Left renal pelvis (tissue), 4 donors: ENCODE measurements at places on chromosomes 13 and 19.

- no peak for DNase-seq
These were observed 14.7 kb upstream of the FPR3 start for GRCh38 chr19:51780270-51780669.

DNA sequence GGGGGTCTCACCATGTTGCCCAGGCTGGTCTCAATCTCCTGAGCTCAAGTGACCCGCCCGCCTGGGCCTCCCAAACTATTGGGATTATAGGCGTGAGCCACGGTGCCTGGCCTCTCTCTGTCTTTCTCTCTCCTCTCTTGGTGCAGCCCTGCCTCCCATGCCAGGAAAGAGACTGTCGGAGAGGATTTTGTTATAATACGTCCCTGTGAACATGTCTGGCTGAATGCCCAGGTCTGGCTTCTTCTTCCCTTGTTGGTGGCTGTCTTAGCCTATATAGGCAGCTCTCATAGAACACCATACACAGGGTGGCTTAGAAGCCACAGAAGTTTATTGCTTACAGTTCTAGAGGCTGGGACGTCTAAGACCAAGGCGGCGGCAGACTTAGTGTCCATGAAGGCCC lies 46.4 kb downstream of the PEX11G start:
- no peak for DNase-seq

GRCh38 chr19:54674021-54674617 lies 11.3 kb downstream of the LILRB4 start:
- DNase-seq: no peak

GRCh38 chr19:6590827-6591319 lies at the start of gene CD70:
Gene CD70, minus strand, starts transcription at chr19:6591150. Its CDS starts 148 bp downstream, at chr19:6591002.
- no peak for DNase-seq

DNA sequence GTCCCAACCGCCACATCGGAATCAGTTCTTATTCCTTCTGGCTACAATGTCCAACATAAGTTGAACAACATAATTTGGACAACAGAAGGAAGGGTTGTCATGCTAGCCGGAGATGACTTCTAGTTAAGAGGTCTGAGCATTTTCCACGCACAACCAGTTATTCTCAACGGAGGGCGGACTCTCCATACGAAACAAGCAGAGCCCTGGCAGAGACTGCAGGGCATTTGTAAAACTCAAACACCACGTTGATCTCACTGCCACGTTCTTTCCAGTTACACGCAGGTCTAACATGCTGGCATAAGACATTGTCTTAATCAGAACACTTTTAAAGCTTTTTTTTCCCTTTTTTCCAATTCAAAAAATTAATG lies 38.3 kb upstream of the DCUN1D2 start:
- DNase-seq: no peak

- no peak for DNase-seq
These were observed 83.8 kb downstream of the CRYL1 start for GRCh38 chr13:20441879-20442278.
